ENCODE measurements at places on chromosomes 13 and 19.

DNA sequence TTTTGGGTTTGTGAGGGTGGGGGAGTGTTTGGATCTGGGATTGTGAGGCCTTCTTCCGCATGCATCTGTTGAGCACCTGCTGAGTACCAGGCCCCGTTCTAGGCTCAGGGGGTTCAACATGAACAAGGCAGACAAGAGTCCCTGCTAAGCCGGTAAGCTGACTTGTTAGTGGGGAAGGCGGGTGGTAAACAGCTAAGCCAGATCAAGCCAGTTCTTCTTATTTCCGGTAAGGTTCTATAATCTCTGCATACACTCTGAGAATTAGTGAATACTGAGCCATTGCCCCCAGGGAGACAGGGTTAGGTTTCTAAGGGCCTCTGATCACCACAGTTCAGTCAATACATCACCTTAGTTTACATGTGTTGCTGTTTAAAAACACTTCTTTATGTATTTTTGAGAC lies 9.9 kb upstream of the EHD2 start:
- DNase-seq: no peak

- no peak for DNase-seq
These were observed 953 bp downstream of the KCNN4 start for GRCh38 chr19:43779820-43780219.

GRCh38 chr19:56309511-56310185 lies 5.0 kb downstream of the ZSCAN5A start:
- DNase-seq: peak; percentile 24

DNA sequence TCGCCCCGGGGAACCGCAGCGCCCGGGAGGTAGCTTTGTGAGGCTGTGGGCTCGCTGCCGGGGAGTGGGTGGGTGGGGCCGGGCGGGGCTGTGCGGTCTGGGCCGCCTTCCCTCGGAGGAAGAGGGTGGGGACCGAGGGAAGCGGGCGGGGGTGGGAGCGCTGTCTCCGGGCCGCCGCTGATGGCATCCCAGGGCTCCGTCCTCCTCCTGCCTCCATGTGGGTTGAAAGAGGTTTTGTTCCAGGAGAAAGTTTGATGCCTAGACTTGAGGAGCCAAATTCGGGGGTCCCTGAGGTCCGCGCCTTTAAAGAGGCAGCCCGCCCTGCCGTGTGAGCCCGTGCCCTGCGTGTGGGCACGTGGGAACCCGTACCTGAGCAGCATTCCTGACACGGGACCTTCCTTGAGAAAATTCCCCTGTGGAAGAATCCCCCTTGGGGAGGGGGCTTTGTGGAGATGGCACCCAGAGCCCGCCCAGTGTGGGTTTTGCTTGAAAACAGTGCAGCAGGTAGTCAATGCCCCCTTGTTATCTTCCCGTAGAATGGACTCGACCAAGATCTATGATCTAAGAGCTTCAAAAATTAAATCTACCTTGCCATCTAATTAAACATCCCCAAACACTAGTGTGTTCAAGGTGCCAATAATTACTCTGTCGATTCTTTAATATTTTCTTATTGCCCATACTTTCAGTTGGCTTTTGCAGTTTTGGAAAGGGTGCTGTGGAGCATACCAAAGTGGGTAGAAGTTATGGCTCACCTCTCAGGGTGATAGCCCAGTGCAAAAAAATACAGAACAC lies 107.8 kb downstream of the RXFP2 start:
- no peak for DNase-seq

DNA sequence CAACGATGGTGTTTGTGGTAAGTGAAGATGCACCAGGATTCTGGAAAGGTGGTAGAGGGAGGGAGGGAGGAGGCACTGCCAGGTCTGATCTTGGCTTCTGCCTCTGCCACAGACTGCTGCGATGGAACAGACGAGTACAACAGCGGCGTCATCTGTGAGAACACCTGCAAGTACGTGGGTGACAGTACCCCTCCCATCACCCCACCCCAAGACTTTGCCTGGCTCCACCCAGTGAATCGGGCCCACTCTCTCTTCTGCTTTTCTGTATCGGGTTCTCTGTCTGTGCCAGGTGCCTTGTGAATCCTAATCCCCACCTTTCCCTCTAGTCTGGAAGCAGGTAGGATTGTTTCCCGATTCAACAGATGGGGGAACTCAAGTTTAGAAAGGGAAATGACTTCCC lies 2.5 kb downstream of the PRKCSH start:
- no peak for DNase-seq

- DNase-seq: no peak
These were observed 66.9 kb downstream of the MIPEP start for GRCh38 chr13:23822252-23822824.

GRCh38 chr13:34738254-34738992 lies 203.6 kb upstream of the NBEA start:
- no peak for DNase-seq

Measured in effector CD8-positive, alpha-beta T cell (primary cell).